ENCODE measurements at places on chromosomes 12 and 14. TPM values are rescaled to one million over a fixed set of nuclear protein-coding genes. Genes with fewer than 3 reads are reported as not detected.
A peak's percentile ranks its signal among the peaks of the same experiment; 100 is the strongest.

KLRB1 gene
- not detected for total RNA-seq

MYRFL gene
- under 0.01 TPM for total RNA-seq

- no peak for DNase-seq
Observed at GRCh38 chr12:5466521-5466960, 34.6 kb downstream of the NTF3 start.

- DNase-seq: peak; percentile 67
Observed at GRCh38 chr14:31414190-31414833, 6.0 kb downstream of the HEATR5A start.

DNA sequence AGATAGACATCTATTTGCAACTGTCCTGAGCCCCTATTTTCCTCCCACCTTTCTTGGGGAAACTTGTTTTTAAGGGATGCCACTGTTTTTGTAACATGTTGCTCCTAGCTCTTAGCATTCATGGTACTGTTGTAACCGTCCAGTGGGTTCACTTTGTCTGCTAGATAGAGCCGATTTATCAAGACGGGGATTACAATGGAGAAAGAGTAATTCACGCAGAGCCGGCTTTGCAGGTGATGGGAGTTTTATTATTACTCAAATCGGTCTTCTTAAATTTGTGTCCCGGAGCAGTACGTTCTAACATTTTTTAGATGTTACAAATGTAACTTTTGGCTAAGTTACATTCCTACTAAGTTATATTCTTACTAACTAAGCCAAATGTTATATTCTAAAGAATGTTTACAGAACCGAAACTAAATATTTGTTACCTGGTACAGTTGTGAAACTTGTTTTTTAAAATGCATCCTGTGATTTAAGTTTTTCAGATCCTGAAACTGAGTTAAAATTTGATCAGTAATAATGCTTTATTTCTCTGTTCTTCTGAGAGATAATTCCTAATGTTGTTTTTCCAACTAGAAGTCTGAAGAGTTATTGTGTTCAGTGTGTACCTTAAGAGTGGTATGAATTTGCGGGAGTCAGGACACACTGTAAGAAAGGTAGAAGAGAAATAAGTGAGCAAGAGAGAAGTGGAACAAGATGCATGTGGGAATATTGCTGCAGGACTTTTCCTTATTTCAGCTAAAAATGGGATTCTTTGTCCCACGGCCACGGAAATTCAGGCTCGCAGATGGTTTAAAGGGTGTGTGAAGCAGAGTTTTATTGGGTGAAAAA lies 20.6 kb upstream of the CLEC2D start:
- no peak for DNase-seq

GRCh38 chr14:104322531-104323366 lies 184.4 kb downstream of the KIF26A start:
- DNase-seq: no peak

DNA sequence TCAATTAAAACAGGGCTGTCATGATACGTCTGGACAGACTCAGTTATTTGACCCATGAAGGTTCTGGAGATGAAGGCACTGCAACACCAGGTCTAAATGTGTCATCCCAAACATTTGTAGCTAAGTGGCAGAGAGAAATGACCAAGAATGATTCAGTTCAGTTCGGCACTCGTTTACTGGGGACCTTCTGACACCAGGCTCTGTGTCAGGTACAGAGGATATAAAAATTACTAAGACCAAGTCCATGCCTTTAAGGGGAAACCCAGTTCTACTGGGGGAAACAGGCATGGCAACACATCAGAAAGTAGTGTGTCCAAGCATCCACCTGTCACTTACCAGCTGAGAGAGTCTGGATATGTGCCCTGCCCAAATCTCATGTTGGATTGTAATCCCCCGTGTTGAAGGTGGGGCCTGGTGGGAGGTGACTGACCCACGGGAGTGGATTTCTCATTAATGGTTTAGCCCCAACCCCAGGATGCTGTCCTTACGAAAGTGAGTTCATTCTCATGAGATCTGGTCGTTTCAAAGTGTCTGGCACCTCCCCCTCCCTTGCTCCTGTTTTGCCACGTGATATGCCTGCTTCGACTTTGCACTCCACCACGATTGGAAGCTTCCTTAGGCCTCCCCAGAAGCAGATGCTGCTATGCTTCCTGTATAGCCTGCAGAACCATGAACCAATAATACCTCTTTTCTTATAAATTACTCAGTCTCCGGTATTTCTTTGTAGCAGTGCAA lies 41.9 kb upstream of the BCL2L14 start:
- no peak for DNase-seq

DNA sequence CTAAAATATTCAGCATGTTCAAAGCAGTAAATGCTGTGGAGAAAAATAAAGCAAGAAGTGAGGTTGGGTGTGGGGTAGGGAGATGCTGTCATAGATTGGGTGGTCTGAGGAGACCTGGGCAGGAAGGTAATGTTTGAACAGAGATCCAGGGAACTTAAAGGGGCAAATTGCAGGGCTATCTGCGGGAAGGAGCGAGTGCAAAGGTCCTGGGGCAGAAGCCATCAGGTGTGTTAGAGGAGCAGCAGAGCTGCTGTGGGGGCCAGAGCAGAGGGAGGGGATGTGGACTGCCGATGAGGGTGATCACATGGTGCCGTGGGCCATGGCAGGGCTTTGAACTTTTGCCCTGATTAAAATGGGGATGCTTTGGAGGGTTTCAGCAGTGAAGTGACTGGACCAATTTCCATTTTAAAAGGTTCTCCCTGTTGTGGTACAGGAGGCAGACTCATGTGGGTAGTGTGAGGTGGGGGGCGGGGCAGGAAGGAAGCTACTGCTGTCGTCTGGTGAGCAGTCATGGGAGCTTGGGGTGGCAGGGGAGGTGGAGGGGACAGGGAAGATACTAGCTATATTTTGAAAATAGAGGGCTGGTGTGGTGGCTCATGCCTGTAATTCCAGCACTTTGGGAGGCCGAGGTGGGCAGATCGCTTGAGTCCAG lies 145.0 kb downstream of the AACS start:
- DNase-seq: no peak

DNA sequence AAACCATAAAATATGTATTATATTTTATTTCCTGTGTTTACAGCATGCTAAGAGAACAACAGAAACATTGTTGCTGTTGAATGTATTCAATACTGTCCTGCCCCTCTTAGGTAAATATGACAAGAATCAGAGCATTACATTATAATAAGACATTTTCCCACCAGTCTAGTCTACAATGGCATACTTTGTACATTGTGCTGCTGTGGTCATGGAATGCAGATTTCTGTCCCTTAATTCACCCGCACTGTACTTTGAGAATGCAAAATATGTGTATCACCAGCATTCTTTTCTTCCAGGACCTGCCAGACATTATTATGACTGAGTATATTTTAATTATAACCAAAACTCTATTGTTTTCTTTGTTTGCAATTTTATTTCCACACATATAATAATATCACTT lies 16.5 kb upstream of the OR10AD1 start:
- no peak for DNase-seq

- DNase-seq: peak; percentile 21
Observed at GRCh38 chr12:29350080-29350479, 30.9 kb downstream of the ERGIC2 start.

GRCh38 chr12:110516995-110517394 lies 14.9 kb downstream of the RAD9B start:
- DNase-seq: no peak

Measured in dermis blood vessel endothelial cell (primary cell).